GOT3 (cell line): ENCODE measurements at places on chromosomes 16 and 17.

DNA sequence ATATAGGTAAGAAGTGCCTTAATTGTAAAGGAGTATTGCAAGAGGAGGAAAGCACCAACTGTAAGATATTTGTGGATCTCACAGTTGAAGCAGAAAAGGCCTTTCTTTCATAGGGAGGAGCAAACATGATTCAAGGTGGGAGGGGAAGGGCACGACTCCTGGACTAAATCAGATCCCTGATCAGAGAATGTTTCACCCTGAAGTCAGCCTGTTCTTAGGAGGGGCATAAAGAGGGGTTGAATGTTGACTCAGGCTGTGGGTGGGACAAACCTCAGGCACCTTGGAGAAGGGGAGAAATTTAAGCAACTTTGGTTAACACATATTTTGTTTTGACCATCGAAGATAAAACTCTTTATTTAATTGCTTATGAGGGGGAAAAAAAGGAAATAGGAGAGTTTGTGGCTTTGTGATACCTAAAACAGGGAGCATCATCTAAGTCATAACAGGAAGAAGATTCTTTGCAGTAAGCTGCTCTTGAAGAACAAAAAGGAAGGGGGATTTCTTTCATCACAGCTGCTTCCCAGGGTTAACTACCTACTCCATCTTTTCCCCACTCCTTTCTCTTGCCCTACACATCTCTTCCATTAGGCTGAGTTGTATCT is 158.6 kb upstream of the ZNF267 start:
- no peak for DNase-seq

DNA sequence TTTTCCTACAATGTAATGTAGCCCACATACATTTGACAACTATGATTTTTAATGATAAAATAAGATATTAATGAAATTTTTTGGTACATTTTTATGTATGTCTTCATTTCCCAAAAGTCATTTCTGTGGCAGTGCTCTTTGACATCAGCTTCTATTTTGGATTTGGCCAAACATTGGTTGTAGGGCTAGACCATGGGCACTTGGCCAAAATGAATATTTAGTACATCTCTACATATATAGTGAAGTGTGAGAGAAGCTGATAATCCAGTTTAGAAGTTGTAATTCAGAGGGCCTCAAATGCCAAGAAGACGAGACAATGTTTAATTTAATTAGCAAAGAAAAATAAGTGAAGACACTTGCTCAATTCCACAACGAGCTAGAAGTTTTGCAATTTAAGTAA is 724.9 kb upstream of the SOX9 start:
- DNase-seq = no peak

DNA sequence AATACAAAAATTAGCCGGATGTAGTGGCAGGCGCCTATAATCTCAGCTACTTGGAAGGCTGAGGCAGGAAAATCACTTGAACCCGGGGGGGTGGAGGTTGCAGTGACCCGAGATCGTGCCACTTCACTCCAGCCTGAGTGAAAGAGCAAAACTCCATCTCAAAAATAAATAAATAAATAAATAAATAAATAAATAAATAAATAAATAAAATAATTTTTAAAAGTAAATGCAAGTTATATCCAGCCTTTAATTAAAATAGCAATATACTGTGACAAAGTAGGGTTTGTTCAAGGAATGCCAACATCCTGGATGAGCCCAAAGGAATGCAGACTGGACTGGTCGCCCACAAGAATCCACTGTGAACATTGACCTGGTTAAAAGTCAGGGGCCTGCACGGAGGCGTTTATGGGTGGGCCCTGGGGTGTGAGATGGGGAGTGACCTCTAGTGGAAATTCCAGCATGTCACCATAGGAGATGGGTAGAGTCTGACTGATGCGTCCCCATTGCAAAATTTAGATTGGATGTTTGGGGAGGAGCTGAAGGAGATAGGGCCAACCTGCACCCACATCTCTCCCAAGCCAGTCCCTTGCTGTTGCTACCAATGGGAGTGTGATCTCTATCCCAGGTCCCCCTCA is 9.7 kb upstream of the PIK3R5 start:
- DNase-seq = no peak

DNA sequence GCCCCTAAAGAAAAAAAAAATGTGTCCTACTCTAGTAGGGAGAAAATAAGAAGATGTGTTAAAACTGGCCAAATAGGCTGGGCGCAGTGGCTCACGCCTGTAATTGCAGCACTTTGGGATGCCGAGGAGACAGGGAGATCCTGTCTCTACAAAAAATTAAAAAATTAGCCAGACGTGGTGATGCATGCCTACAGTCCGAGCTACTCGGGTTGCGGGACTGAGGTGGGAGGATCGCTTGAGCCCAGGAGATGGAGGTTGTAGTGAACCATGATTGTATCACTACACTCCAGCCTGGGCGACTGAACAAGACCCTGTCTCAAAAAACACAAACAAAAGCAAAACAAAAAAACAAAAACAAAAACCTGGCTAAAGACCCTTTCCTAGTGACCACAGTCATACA is 15.9 kb downstream of the ZFHX3 start:
- no peak for DNase-seq

- no peak for DNase-seq
These were observed 4.2 kb upstream of the PYCARD start for GRCh38 chr16:31206776-31207175.

- no peak for DNase-seq
These were observed 809 bp upstream of the RAB34 start for GRCh38 chr17:28718333-28719020.

DNA sequence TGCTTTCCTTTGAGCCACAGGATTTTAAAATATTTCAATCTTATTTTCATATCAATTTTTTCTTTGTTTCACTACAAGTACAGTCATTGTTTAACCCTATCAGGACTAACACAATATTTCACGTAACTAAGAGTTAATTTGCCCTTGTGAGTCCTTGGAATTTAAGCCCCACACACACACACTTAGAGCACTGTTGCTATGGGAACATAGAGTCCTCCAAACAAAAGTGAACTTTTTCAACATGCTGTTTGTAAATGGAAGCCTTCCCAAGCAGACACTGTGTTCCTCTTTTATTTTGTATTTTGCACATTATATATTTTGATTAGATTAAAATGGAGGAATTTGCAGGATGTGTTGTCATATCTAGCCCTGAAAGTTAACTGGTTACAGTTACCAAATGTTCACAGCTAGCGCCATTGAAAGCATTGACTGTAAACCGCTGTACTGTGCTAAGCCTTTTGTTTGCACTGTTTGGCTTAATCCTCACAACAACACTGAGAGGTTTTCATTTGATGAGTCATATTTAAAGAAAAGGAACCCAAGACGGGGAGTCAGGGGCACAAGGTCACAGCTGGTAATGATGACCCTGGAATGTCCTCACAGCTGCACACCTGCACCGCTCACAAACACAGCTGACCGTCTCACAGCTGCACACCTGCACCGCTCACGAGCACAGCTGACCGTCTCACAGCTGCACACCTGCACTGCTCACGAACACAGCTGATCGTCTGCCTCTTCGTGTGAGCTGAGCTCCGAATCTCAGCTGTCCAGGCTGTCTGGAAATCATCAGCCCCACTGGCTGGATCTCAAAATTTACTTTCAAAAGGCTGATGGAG is 6.3 kb downstream of the HSBP1 start:
- no peak for DNase-seq

DNA sequence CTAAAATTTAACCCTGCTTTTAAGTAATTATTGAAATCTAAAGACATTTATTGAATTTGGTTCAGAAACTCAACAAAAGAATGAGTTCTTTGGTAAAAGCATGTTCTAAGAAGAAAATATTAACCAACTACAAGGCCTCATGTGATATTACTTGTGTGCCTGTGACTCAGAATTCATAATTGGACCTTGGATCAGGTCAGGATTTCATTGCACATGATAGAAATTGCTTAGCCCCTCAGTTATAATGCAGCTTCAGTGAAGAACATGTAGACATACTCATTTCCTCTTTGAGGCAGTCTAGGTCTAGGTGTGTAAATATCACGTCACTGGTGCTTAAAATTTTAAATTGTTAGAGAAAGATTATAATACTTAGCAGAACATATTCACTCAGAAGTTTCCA is 410.0 kb upstream of the SOX9 start:
- no peak for DNase-seq
